Activated CD4-positive, alpha-beta T cell treated with anti-CD3 and anti-CD28 coated beads, Interleukin-2, amount 10 ng/mL, durations not matched to agents 7 days and 5 days (primary cell): ENCODE measurements at places on chromosomes 7 and 10.

DNA sequence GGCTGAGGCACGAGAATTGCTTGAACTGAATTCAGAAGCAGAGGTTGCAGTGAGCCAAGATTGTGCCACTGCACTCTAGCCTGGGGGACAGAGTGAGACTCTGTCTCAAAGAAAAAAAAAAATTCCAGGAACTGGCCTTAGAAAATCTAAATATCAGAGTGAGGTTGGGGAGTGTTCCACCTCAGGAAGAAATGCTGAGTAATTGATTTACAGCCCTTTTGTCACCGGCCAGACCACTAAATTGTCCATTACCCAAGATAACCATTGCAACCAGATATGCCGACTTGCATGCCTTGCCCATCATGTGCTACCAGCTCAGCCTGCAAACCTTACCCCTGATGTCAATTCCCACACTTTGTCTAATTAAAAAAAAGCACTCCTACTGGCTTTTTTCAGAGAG lies 42.4 kb downstream of the CRCP start:
- no peak for DNase-seq

- no peak for DNase-seq
These were observed 73.3 kb upstream of the WAC start for GRCh38 chr10:28459453-28460144.

- DNase-seq = no peak
These were observed 40.2 kb downstream of the FBH1 start for GRCh38 chr10:5930272-5930671.

GRCh38 chr7:93148144-93148543 lies at the start of gene SAMD9L:
Gene SAMD9L (minus strand): TSS chr7:93148385. CDS start chr7:93135971, 12,414 bp downstream.
- DNase-seq = peak; percentile 36

- DNase-seq = no peak
These were observed 5.0 kb downstream of the LBX1 start for GRCh38 chr10:101224060-101224909.

DNA sequence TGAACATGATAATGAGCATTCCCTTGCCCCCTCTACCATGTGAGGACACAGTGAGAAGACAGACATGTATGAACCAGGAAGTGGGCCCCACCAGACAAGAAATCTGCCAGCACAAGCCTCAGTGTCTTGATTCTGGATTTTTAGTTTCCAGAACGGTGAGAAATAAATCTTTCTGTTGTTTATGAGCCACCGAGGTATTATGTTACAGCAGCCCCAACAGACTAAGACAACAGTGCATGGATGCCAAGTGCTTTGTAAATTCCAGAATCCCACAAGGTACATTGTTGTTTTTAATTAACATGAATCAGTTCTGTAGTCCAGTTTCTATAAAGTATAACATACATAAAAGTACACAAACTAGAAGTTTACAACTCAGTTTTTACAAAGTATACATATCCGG lies 162.2 kb downstream of the ARHGAP21 start:
- no peak for DNase-seq

- no peak for DNase-seq
These were observed 68.2 kb upstream of the C10orf120 start for GRCh38 chr10:122767621-122768388.

- no peak for DNase-seq
These were observed 947.1 kb downstream of the GRM8 start for GRCh38 chr7:126305671-126306070.

- no peak for DNase-seq
These were observed 181.7 kb downstream of the LRMDA start for GRCh38 chr10:75612904-75613684.

GRCh38 chr10:34163075-34163905 lies 651.8 kb downstream of the PARD3 start:
- DNase-seq = no peak

- no peak for DNase-seq
These were observed 30.8 kb upstream of the PSAP start for GRCh38 chr10:71881647-71882355.

DNA sequence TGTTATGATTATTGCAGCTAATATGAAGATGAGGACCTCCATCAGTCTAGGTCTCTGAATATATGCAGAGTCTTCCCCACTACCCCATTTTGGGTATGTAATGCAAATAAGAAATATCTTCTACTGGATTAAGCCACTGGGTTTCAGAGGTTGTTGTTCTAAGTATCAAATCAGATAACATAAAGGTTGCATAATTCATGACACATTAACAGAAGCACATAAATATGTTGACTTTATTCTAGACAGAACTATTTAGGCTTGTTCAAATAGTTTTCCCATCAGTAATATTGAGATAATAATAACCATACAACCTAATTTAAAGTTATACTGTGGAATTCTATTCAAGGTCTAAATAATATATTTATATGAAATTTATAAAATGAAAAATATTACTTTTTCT lies 157.1 kb downstream of the ETV1 start:
- DNase-seq = no peak

- no peak for DNase-seq
These were observed 504 bp upstream of the TRRAP start for GRCh38 chr7:98877692-98878364.

- DNase-seq = no peak
These were observed 84.5 kb downstream of the PRKG1 start for GRCh38 chr10:51158832-51159231.

DNA sequence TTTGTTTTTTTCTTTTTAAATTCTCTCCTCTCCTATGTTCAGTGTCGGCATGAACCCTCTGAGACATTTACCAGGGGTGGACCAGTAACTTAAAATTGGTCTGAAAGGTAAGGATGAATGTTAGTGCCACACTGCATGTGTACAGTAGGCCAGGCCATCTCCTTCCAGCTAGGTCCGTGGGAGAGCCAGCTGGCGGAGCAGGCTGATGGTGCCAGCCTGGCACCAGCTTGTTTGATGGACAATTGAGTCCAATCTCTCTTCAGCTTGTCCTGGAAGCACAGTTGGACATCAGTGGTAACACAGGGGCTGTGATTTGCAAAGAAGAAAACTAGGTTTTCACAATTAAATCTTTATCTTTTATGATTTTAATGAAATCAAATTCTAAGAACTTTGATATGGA lies 136.5 kb downstream of the CNNM2 start:
- no peak for DNase-seq

DNA sequence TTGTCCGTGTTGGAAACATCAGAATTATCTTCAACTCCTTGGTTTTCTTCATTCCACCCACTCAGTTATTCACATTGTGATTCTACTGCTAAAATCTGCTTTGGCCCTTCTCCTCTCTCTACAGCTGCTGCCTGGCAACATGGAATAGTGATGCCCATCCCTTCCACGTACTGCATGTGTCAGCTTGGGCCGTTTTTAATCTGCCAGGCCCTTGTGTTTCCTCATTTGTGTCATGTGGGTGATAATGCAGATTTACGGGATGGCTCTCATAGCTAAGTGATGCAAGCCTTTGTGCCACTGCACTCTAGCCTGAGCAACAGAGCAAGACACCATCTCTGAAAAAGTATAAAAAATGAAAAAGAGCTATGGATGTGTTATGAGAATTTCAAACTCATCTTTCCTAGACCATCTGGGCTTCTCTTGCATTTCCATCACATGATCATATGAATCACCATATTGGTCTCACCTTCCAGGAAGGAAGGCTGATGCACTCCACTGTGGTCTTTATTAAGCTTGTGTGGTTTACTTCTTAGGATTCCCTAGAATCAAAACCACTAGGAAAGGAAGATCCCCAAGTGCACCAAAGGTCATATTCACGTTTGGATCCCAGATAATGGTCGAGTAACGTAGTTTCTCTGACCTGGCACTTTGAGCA lies 20.6 kb upstream of the CELF2 start:
- no peak for DNase-seq

GRCh38 chr7:83655951-83656556 lies 7.1 kb upstream of the SEMA3E start:
- DNase-seq = no peak

DNA sequence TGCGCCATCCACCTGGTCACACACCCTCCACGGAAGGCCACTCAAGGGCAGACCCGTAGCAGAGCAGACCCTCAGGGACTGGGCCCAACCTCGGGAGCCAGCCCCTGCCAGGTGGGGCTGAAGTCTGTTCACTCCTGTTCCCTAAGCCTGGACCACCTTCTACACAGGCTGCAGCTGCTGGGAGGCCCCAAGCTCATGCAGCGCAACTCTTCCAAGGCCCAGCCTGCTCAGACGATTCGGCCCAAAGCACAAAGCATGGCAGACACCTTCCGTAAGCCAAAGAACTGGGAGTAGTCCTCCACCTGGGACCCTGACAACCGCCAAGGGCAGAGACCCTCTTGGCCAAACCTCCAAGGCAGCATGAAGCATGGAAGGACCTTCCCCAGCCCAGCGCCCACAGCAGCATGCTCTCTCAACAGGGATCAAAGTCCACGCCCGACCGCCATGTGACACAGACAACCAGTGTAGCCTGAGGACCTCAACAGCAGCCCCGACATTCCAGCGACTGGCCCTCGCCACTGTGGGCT lies 11.5 kb downstream of the SHH start:
- no peak for DNase-seq

DNA sequence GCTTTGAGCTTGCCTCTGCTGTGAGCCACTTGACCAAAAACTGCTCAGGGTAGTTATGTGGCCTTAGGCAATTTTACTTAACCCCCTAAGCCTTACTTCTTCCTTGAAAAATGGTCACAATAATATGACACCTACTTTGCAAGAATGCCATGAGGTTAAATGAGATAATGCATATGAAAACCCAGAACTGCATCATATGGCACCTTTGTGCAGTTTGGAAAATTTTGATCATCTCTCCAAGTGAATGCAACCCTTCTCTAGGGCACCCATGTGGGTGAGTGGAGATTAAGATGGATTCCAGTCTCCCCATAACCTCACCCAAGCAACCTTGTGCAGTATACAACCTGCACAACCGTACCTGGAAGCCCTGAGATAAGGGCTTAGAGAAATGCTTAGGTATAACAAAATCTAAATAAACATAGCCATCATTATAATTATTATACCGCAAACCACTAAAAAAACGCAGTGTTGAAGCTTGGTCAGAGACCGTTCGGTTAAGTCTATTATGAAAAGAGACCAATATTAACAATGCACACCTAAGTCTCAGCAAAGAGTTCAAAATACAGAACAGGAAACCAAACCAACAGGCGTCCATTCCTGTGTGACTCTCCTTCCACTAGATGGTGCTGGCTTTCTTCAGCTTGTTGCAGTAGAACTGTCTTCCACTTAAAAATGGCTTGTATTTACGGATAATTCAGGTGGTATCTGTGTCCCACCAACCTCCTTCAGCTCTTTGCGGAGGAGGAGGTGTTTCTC lies 21.0 kb upstream of the ASB15 start:
- peak; percentile 24 for DNase-seq

GRCh38 chr10:77501152-77501845 lies 136.3 kb downstream of the KCNMA1 start:
- DNase-seq = no peak

- DNase-seq = no peak
These were observed 5.8 kb downstream of the IGFBP1 start for GRCh38 chr7:45893996-45894664.

DNA sequence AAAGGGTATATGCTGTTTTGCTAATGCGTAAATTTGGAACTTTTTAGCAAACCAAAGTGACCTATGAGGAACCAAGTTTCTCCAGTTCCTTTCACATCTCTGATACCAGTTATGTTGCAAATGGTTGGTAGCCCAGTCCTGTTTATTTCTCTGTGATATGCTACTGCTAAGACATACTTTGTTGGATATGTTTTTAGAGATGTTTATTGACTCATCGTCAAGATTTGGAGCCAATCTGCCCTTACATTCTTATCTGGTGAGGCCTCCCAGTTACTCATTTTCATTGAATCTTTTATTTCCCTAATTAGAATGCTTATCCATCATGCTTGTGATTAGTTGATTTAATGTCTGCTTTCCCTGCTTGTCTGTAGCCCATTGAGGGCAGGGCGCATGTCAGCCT lies 58.9 kb downstream of the LRGUK start:
- DNase-seq = no peak

DNA sequence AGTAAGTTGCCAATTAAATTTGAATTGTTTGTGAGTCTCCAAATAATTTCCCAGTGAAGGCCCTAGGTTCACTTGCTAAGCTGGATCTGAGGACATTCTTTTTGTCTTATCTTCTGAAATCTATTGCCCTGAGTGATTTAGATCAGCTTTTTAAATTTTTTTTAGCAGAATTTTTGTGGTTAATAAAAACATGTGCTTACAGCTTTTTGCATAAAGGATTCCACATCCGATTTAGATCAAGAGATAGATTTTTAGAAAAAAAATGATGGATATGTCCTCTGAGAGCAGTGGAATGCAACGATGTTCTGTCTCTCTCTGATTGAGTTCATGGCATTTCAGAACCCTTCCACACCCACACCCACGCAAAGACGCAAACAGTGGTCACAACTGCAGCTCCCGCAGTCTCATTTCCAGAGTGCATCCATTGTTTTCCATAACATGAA lies 358.8 kb downstream of the SUGCT start:
- no peak for DNase-seq

DNA sequence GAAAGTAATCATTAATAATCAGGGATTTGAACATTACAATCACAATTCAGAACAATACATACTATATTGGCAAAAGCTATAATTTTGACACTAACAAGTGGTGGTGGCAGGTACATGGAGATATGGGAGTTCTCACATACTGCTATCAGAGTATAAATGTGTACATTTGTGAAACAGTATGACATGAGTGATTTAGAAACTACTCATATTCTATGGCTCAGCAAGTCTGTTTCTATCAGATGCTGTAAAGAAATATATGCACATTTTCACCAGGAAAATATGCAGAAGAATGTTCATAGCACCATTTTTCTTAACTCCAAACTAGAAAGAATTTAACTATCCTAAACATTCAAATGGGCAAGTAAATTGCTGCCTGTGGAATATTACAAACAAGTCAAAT lies 620.0 kb downstream of the SH2D4B start:
- no peak for DNase-seq

GRCh38 chr7:150410131-150410530 lies 31.0 kb downstream of the ZNF775 start:
- DNase-seq = no peak

DNA sequence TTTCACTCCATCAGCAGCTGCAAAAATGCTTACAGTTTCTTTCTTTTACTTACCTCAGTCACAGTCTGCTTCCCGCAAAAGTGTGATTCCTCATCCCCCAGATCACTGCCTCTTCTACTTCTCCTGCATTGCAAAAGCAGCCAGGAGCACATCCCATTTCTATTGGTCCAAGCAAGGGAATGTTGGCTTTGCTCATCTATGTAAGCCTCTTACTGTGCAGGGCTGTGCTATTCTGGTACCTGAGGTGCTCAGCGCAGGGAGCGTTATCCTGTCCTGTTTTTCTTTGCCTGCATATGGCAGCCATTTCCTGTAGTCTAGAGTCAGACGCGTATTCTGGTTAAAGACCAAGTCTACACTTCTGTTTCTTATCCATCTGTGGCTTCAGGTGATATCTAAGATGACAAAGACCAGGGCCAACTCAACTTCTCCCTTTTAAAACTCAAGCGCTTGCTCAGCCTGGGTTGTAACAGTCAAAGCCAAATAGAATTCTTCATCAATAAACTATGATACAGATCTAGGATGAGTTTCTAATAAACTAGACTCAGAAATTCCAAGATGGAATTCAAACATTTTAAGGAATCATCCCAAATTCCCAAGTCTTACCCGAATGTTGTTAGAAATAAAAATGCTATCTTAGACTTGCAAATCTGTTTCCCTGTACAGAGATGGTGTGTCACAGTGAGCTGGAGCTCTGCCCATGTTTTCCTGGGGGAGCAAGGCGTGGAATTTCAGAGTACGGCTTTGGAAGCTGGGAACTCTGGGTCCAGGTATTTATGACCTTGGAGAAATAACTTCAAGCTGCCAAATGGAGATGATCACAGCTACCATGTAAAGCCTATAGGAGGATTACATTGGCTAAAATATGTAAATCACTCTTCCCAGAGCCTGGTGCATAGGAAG lies 6.1 kb upstream of the RBM17 start:
- no peak for DNase-seq

- no peak for DNase-seq
These were observed 152.0 kb upstream of the SLC13A1 start for GRCh38 chr7:123351516-123352505.
